ENCODE measurements at places on chromosomes 7 and 10. TPM values are rescaled to one million over a fixed set of nuclear protein-coding genes. Genes with fewer than 3 reads are reported as not detected.

Gene CRHR2
- not detected for total RNA-seq

- no peak overlapping the region for H3K4me3 ChIP-seq
- no peak overlapping the region for H3K27ac ChIP-seq
- H3K27me3 ChIP-seq, result no peaks in the 10 kb centered on the region
- peaks cover 4% of the 10 kb centered on the region for H3K4me1 ChIP-seq
Measured at GRCh38 chr10:71740069-71740653, 20.6 kb upstream of the C10orf105 start.

- DNase-seq, result no peak
- no peaks in the 10 kb centered on the region for H3K36me3 ChIP-seq
- no peaks in the 10 kb centered on the region for H3K27me3 ChIP-seq
- H3K4me3 ChIP-seq, result no peak overlapping the region
Measured at GRCh38 chr7:41731493-41732435, 28.9 kb upstream of the INHBA start.

- no peaks in the 10 kb centered on the region for H3K27me3 ChIP-seq
- peak; percentile 39 for DNase-seq
- no peak overlapping the region for H3K27ac ChIP-seq
- H3K36me3 ChIP-seq, result no peaks in the 10 kb centered on the region
- no peak overlapping the region for H3K4me3 ChIP-seq
- peaks cover 6% of the 10 kb centered on the region for H3K4me1 ChIP-seq
Measured at GRCh38 chr10:1615186-1615954, 122.0 kb downstream of the ADARB2 start.

DNA sequence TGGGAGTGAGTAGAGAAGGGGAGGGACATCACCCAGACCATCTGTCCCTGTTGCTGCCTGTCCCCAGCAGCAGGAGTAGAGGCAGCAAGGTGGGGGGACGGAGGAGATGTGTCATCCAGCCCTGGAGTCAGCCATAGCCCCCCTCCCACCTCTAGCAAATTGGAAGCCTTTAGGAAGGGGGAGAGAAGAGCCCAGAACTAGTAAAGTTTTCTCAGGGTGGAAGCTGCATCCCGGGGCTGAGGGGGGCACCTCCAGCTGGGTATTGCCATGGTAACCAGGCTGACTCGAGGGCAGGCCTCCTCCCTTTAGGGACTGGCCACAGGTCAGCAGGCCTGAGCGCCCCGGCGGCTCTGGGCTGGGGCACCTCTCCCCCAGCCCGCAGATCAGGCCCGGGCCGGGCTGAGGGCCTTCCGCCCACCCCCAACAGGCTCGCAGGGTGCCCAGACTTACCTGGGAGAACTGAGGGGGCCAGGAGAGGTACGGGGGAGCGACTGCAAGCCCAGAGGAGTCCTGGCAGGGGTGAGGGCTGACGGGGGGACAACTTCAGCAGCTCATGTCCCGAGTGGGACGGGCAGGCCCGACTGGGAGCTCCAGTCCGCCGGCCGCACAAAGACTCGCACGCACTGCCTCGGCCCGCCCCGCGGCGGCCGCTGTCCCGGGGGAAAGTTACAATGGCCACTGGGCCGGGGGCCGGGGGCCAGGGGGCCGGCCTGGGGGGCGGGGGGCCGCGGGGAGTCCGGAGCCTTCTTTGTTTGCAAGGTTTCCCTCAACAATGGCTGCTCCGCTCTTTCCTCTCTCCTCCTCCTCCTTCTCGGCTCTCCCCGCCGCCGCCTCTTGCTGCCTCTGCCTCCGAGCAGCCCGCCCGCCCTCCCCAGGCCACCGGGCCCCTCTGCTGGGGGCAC lies 6.0 kb downstream of the LDB1 start:
- DNase-seq, result peak; percentile 69
- H3K27me3 ChIP-seq, result no peaks in the 10 kb centered on the region
- peak overlapping the region; percentile 94 for H3K4me3 ChIP-seq
- H3K36me3 ChIP-seq, result peaks cover 28% of the 10 kb centered on the region

Gene GATAD1
- total RNA-seq, result 41.4 TPM

DNA sequence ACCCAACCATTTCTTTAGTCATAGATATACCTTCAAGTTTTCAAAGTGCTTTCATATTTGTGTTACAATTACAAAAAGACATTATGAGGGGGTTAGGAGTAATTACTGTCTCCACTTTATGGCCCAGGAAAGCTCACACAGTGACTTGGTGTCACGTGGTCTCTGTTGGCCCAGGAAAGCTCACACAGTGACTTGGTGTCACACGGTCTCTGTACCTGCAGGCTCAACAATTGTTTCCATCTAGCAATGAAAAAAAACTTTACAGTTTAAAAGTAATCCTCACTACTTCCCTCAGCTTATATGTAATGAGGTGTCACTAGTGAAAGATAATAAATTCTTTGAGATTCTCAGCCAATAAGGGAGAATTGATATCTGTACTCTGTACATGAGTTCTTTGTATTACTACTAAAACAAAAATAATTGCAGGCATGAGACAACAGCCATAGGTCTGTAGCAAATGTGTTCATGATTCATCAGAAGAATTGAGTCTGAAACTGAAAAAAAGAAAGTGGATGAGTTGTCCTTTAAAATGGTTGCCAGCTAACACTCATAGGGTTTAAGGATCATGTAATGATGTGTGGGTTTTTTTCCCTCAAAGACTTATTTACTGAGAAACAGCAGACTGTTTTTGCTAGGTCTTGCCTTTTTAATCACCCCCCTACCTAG lies 10.9 kb downstream of the OGDH start:
- no peak overlapping the region for H3K27ac ChIP-seq
- H3K27me3 ChIP-seq, result no peaks in the 10 kb centered on the region
- no peak overlapping the region for H3K4me3 ChIP-seq

DNA sequence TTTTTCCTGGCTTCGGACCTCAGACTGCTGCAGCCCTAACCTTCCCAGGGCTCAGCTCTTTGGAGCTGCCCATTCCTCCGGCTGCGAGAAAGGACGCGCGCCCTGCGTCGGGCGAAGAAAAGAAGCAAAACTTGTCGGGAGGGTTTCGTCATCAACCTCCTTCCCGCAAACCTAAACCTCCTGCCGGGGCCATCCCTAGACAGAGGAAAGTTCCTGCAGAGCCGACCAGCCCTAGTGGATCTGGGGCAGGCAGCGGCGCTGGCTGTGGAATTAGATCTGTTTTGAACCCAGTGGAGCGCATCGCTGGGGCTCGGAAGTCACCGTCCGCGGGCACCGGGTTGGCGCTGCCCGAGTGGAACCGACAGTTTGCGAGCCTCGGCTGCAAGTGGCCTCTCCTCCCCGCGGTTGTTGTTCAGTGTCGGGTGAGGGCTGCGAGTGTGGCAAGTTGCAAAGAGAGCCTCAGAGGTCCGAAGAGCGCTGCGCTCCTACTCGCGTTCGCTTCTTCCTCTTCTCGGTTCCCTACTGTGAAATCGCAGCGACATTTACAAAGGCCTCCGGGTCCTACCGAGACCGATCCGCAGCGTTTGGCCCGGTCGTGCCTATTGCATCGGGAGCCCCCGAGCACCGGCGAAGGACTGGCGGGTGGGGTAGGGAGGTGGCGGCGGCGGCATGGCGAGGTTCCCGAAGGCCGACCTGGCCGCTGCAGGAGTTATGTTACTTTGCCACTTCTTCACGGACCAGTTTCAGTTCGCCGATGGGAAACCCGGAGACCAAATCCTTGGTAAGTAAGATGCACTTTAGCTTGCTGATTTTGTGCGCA lies at the start of gene PLXDC2:
Gene PLXDC2 (plus strand): TSS at position 22 of the 820 bp plus-strand sequence.
- H3K36me3 ChIP-seq, result no peaks in the 10 kb centered on the region
- H3K4me1 ChIP-seq, result no peaks in the 10 kb centered on the region
- H3K27me3 ChIP-seq, result peaks cover 41% of the 10 kb centered on the region
- DNase-seq, result peak; percentile 85
- H3K4me3 ChIP-seq, result peak within 1 kb of the TSS; percentile 86
- H3K27ac ChIP-seq, result no peak within 1 kb of the TSS

Data from endodermal cell (in vitro differentiated cells).